ENCODE measurements at places on chromosomes 6 and 20.

GRCh38 chr6:16725145-16725864 is 36.0 kb downstream of the ATXN1 start:
- no peak for DNase-seq

- DNase-seq, result no peak
These were observed 2.6 kb upstream of the ADGB start for GRCh38 chr6:146595972-146596731.

GRCh38 chr20:50930976-50931305 is 296 bp downstream of the ADNP start:
- no peak for DNase-seq

DNA sequence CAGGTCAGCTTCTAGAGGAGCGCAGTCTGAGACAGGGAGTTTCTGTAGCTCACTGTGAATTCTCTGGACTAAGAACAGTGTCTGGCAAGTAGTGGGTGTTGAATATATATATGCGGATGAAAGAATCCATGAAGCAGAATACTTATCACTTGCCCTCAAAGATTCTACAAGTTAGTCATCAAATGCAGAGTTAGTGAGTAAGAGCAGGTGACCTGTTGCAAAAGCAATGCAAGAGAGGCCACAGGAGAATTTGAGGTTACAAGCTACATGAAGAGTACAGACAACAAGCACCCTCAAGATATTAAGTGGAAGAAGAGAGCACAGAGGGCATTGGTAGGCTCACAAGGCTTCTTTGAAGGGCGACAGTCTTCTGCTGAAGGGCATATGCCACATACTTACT is 103.4 kb upstream of the BTBD3 start:
- no peak for DNase-seq

DNA sequence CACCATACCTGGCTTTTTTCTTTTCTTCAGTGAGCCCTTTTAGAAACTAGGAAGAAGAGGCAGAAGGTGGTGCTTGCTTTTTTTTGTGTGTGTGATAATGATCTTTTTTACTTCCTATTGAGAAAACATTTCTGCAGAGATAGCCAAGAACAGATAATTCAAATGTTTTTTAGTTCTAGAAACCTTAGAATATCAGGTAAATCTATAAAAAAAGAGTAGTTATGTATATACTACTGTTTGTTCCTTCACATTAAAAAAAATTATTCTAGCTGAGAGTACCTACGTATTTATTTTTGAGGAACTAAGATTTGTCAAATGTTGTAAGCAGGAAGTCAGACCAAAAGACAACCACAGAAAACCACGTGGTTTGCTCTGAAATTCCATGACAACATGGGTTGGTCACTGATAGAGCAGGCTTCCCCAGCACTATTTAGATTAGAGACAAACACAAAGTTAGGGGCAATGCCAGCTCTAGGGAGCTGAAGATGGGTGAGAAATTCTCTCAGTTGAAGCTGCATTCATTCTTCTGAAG is 12.8 kb downstream of the STK4 start:
- DNase-seq, result peak; percentile 74

- no peak for DNase-seq
These were observed 193.6 kb upstream of the FOXQ1 start for GRCh38 chr6:1118287-1118647.

- DNase-seq, result no peak
These were observed 4.1 kb downstream of the SPTLC3 start for GRCh38 chr20:13012886-13013285.

DNA sequence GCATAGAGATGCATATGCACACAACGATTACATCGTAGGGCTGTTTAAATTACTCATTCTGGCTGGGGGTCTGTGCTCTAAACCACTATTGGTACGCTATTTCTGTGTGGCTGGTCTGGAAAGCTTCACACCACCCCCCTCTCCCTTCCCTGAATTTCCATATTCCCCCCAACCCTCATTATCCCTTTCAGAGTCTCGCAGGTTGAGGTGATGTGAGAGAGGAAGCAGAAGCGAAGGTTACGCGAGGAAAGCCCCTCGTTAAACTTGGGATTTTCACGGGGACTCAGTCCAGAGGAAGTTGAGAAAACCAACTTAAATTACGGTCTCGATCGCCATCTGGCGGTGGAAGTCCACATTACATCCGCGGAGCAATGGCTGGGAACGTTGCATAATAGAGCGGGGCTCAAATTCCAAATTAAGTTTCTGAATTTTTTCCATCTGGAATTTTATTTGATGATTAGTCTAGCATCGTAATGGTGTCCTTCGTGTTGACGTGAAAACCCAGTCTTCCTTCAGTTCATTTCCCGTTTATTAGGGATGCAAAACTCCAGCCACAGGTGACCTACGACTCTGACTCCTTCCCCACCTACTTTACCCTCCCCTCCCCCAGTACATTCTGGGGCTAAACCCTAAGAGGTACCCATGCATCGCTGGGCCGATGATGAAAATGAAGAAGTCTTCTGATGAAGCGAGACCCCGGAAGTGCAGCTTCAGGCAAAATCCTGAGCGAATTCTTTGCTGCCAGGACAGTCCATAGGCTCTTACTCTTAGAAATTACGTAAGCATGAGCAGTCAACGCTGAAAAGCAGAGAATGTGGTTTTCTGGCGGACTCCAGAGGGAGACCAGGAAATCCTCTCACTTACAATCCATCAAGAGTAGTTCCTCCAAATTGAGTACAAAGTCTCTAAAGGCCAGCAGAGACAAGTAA is 19.7 kb downstream of the HLA-DOB start:
- DNase-seq, result peak; percentile 87

- DNase-seq, result no peak
These were observed 22.9 kb downstream of the TOX2 start for GRCh38 chr20:43937591-43937990.

GRCh38 chr6:225121-225721 is 67.1 kb upstream of the DUSP22 start:
- DNase-seq, result peak; percentile 89

- no peak for DNase-seq
These were observed 55.5 kb downstream of the TPBG start for GRCh38 chr6:82419132-82419581.

DNA sequence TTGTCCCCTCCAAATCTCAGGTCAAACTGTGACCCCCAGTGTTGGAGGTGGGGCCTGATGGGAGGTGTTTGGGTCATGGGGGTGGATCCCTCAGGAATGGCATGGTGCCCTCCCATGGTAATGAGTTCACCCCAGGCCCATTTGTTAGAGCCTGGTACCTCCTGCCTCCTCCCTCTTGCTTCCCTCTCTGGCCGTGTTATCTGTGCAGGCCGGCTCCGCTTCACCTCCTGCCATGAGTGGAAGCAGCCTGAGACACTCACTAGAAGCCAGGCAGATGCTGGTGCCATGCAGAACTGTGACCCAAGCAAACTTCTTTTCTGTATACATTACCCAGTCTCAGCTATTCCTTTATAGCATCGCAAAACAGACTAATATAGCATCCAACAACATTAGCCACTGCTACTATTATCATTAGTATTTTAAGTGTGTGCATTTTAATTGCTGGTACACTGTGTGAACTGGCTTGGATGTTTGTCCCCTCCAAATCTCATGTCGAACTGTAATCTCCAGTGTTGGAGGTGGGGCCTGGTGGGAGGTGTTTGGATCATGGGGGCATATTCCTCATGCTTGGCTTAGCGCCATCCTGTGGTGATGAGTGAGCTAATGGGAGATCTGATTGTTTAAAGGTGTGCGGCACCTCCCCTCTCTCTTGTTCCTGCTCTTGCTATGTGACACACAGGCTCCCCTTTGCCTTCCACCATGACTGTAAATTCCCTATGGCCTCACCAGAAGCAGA is 12.2 kb upstream of the OSER1 start:
- DNase-seq, result no peak

- DNase-seq, result peak; percentile 7
These were observed 345.1 kb upstream of the AGPAT4 start for GRCh38 chr6:161618831-161619454.

DNA sequence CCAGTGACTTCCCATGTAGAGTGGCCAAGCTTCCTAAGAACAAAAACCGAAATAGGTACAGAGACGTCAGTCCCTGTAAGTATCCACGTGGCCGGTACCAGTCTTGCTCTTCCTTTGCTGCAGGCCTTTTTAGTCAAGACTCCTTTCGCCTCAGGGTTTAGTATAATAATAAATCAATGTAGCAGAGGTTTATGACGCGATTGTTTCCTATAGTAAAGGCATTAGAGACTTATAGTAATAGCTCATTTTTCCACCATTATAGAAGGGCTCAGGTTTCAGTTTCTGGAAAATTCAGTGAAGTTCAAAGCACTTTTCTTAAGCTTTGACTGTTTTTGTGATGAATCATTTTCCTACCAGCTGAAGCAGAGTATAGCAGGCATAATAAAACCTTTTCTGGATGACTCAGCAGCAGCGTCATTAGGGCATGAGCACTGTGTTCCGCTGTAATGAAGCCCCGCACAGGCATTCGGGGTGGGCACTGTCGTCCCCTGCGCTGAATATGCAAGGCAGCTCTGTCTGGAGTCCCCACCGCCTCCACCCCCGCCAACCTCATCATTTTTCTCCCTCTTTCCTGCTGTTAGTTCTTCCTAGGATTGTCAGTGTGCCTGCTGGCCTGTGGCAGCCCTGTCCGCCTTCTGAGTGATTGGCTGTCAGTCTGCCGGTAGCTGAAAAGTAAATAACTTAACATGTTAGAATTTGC is 51.3 kb downstream of the PTPN1 start:
- peak; percentile 85 for DNase-seq

DNA sequence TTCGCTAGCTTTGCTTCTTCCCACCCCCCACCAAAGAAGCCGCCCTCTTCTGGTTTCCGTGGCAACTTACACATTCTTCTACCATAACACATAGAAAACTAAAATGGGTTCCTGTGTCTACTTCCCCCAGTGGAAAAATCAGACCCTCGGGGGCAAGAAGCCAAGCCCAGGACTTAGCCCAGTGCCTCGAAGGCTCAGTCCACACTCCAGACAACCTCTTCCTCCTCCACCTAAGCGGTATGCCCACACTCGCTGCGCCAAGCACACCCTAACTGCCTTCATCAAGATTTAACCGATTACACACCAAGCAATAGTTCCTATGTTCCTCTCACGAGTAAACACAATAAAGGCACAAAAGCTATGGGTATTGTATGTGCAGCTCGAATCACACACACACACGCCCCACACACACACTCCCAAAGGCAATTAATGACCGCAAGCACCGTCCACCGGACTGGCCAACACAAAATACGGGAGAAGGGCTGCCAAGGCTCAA is 537 bp downstream of the PPIL4 start:
- peak; percentile 78 for DNase-seq

- DNase-seq, result no peak
These were observed 44.6 kb upstream of the SEC63 start for GRCh38 chr6:108002365-108003221.

GRCh38 chr20:33770005-33770404 is 38.2 kb downstream of the ZNF341 start:
- no peak for DNase-seq

DNA sequence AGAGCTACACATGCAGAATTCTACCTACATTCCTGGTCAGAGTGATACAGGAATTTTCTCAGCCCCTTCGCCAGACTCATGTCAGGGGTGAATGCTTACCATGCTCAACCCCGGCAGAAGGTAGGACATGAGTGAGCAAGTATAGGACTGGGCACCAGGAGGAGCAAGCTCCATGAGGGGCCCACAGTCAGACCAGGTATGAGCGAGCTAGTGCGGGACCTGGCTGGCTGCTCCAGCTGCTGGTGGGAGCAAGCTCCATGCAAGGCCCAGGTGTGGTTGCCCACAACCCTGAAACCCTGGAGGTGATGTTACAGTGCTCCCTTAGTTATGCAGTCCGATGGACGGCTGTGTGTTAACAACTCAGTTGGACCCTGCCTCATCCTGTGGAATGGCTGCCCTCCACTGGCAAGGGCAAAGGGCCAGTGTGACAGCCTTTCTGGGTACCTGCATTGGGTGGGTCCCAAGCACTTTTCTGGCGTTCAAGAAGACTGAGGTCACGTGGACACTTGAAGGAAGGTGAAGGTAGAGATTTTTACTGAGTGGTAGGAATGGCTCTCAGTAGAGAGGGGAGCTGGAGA is 503.5 kb upstream of the CITED2 start:
- no peak for DNase-seq

GRCh38 chr6:56794421-56794820 is 151.7 kb upstream of the DST start:
- no peak for DNase-seq

- DNase-seq, result peak; percentile 63
These were observed 7.9 kb downstream of the EXOC2 start for GRCh38 chr6:684831-685636.

- no peak for DNase-seq
These were observed 127.9 kb downstream of the QRSL1 start for GRCh38 chr6:106757267-106757666.

- no peak for DNase-seq
These were observed 22.9 kb downstream of the DEK start for GRCh38 chr6:18241208-18242038.

- no peak for DNase-seq
These were observed 691.7 kb downstream of the GRIK2 start for GRCh38 chr6:102085257-102085656.

DNA sequence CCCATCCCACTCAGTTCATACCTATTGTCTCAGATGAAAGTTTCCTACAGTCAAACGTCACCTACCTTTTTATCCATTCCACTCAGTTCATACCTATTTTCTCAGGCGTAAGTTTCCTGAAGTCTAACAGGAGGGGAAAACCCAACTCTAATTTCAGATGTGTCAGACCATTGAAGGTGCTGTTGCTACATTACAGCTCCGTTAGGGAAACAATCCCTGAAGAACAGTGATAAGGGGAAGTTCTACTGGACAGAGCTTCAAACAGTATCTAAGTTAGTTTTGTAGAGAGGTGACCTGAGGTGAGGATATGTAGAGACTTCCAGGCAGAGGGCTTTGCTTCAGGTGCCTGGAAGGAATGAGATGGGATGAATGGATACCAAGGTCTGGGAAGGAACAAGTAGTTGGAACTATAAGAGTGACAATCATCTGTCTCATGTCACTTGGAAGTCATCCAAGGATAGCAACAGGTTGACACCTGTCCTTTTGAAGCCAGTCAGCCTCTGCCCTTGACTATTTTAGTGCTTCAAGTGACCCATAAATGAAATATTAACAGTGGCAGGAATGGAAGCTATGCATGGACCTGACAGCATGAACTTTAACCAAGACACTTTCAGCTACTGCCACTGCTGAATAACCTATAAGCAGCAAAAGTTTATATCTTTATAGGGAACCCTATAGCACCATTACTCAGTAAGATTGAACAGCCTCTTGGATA is 191.6 kb upstream of the MOCS1 start:
- DNase-seq, result no peak
